ENCODE measurements at places on chromosomes 7 and 10. TPM values are rescaled to one million over a fixed set of nuclear protein-coding genes. Genes with fewer than 3 reads are reported as not detected.

DNA sequence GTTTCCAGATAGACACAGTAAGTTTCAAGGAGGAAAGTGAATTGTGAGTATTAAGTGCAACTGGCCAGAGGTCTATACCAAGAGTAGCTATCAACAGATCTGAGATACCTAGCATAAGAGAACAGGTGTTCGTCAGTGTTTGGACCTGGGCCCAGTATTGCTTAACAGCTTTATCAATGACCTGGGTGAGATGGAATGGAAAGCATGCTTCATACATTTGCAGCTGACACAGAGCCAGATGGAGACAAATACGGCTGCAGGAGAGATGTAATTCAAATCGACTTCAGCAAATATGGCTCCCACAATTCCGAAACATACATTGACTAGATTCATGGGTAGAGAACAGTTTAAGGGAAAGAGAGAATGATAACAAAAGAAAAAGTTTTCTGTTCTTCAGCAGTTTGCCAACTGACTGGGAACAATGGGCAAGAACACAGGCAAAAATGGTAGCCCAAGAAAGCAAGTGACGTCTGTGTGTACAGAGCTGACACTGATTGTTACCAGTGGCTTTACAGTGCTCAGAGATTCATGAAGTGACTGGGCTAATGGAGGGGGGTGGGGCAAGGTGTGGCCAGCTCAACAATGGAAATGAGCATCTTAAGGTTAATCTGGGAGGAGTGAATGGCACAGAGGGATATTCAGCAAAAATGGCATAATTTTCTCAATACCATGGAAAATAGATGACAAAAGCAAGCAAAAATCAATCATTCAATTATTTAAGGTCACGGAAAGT, 28.0 kb upstream of the COBL start:
- peak; percentile 97 for DNase-seq

GRCh38 chr10:131811630-131812403, 89.0 kb upstream of the PPP2R2D start:
- DNase-seq, result no peak

DNA sequence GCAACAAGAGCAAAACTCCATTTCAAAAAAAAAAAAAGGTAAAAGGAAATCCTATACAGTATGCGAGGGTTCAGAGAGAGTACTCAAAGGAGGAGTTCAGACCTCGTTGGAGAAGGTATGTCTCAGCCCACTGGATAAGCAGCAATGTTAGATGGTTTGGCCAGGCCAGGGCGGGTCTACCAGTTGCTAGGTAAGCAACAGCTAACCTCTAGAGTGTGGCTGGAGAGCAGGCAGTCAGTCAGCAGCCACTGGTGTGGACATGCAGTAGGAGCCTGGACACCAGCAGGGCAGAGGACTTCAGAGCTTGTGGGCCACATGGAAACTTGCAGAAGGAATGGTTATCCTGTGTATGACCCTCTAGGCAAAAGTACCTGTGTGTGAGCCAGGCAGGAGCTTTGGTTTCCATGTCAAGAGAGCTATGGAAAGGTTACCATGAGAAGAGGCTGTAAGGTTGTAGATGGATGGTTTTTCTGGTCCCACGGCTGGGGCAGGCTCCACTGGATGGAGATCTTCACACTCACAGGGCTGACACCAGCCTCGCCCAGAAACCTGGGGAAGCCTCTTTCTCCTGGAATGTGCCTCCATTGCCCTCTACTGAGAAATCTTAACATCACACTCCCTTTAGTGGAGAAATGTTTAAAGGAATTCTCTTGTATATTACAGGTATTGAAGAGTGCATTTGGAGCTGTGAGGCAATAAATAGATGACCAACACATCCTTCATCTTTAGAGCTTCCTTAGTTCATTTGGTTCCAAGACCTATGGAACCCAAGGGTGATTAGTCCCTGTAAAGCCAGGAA, 63.6 kb downstream of the CCDC186 start:
- no peak for DNase-seq

DNA sequence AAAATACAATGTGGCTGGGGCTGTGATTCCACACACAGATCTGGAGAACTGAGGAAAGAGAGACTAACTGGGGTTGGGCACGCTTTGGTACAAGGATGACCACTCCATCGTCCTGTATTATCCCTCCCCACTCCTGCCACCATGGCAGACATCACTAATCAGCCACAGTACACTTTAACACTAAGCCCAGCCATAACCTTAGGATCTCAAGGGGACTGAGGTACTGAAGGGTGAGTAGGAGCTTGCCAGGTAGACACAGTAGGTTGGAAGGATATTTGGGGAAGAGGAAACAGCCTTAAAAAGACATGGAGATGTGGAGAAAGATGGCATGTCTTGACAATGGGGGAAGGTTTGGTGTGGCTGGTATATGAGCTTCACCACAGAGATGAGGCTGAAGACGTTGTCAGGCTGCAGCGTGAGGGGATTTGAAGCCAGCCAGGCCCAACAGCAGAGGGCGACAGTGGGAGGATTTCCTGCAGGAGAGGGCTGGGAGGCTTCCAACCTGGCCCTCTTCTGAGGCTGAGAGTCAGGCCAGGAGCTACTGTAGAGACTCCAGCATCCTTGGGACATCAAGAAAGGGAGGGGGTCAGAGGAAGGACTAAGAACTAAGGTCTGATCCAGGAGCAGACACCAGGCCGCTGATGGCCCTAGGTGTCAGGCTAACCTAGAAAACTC, 58.6 kb upstream of the COL13A1 start:
- DNase-seq, result peak; percentile 62

ASB13 gene
- total RNA-seq, result 14.6 TPM

GRCh38 chr10:28993056-28993455, 295.8 kb upstream of the LYZL1 start:
- DNase-seq, result no peak

All from stomach (tissue), 19 donors.